ENCODE measurements at places on chromosomes 7 and 10. TPM values are rescaled to one million over a fixed set of nuclear protein-coding genes. Genes with fewer than 3 reads are reported as not detected.
A peak's percentile ranks its signal among the peaks of the same experiment; 100 is the strongest.

CHN2 gene
- total RNA-seq: 22.2 TPM

GRCh38 chr10:19325581-19325980 is 277.0 kb downstream of the MALRD1 start:
- DNase-seq: no peak
- H3K27me3 ChIP-seq: no peaks in the 10 kb centered on the region
- no peaks in the 10 kb centered on the region for H3K4me1 ChIP-seq
- H3K36me3 ChIP-seq: no peaks in the 10 kb centered on the region
- H3K4me3 ChIP-seq: no peak overlapping the region
- no peak overlapping the region for H3K27ac ChIP-seq

DNA sequence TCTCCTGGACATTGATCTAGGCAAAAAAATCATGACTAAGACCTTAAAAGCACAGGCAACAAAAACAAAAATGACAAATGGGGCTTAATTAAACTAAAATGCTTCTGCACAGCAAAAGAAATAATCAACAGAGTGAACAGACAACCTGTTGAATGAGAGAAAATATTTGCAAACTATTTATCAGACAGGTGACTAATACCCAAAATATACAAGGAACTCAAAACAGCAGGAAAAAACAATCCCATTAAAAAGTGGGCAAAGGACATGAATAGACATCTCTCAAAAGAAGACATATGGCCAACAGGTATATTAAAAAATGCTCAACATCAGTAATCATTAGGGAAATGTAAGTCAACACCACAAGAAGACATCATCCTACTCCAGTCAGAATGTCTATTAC is 166.8 kb downstream of the MTERF1 start:
- no peaks in the 10 kb centered on the region for H3K36me3 ChIP-seq
- H3K4me3 ChIP-seq: no peak overlapping the region
- no peaks in the 10 kb centered on the region for H3K27me3 ChIP-seq

NEUROG3 gene
- total RNA-seq: not detected

SUGCT gene
- 2.9 TPM for total RNA-seq

DNA sequence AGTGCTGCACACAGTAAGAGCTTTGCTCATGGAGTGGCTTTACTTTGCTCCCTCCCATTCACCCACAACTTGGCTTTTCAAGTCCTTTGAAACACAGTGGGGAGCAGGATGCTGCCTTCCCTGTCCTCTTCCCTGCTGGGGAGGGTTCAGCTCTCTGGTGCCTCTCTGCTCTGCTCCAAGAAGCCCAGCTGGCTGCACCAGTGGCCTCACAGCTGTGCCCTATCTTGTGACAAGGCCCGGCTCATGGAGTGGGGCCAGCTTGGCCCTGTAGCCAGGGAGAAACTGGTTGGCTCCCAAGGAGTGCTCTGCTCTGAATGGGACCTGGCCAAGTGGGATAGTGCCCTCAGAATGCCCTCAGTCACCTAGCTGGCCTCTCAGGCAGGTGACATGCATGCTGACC is 212.3 kb upstream of the ZMIZ1 start:
- DNase-seq: peak; percentile 77
- H3K36me3 ChIP-seq: no peaks in the 10 kb centered on the region
- no peaks in the 10 kb centered on the region for H3K27me3 ChIP-seq

DNA sequence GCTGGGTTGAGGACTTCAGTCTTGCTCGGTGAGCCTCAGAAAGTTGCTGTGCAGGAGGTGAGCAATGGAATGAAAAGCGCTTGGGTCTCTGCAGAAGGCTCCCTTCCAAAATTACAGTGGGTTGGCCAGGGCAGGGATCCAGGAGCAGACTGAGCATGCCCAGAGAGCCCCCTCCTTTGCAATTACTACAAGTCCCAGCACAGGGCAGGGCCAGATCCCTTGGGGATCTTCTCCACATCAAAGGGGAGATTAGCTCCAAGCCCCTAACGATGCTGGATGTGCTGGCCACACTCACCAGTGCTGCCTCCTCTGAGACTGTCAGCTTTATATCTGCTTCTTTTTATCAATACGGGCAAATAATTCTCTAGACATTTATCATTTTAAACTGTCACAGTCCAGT is 337.5 kb downstream of the RPS24 start:
- H3K27ac ChIP-seq: no peak overlapping the region
- H3K27me3 ChIP-seq: no peaks in the 10 kb centered on the region
- H3K36me3 ChIP-seq: no peaks in the 10 kb centered on the region
- no peaks in the 10 kb centered on the region for H3K4me1 ChIP-seq

All from heart left ventricle (tissue), 16 donors.